HuH-7 (cell line): ENCODE measurements at places on chromosomes 7 and 10.

GRCh38 chr7:148146346-148146745, 444.2 kb upstream of the C7orf33 start:
- DNase-seq, result no peak

- DNase-seq, result peak; percentile 94
Measured at GRCh38 chr7:29563590-29564495, at the start of gene PRR15. PRR15 (plus strand) TSS chr7:29563835; CDS start chr7:29566330, 2,495 bp downstream.

- no peak for DNase-seq
Measured at GRCh38 chr10:84798312-84798711, 469.9 kb downstream of the CCSER2 start.

- no peak for DNase-seq
Measured at GRCh38 chr7:93165447-93165846, 17.3 kb upstream of the SAMD9L start.

GRCh38 chr7:107711301-107711700, 32.6 kb upstream of the CBLL1 start:
- no peak for DNase-seq

- no peak for DNase-seq
Measured at GRCh38 chr10:61892961-61893360, 8.5 kb upstream of the ARID5B start.

DNA sequence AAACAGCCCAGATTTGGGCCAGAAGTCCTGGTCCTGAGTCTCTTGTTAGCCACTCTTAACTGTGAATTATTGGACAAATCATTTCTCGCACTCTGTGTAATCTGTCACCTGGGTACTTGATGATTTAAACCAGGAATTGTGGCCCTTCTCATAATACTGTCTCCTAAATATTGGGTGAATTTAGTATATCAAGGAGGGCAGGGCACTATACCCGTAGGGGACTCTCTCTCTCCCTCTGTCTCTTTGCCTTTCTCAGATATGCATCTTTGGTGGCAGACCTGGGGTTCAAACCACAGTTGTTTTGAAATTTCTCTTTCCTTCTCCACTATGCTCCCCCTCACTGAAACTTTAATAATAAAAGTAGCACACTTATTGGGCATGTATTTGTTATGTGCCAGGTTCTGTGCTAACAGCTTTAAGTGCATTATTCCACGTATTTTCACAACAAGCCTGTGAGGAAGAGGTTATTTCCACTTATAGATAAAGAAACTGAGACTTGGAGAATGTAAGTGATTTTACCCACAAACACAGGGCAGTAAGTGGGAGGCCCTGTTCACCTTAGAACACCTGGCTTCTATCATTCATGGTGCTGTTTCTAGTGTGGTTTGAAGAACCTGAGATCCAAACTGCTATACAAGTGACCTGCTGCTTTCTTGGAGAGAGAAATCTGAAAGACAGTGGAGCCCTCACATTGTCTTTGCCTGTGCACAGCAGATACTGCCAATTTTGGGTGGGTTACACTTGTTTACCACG, 11.8 kb downstream of the FAS start:
- no peak for DNase-seq

DNA sequence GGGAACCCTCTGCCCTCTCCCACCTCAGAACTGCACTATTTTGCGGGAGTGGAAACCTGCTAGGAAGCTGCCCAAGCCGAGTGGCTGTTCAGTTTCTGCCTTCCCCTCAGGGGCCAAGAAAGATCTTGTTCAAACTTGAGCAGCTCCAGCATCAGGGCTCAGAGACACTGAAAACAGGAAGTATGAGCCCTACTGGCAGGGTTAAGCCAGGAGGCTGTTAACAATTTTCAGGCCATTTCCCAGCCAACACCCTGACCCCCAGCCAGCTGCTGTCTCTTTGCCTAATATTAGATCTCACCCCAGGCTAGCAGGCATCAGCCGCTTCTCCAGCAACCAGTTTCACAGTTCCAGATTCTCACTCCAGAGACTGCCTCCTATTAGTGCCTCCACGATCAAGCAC, 9.2 kb downstream of the PLAU start:
- no peak for DNase-seq

DNA sequence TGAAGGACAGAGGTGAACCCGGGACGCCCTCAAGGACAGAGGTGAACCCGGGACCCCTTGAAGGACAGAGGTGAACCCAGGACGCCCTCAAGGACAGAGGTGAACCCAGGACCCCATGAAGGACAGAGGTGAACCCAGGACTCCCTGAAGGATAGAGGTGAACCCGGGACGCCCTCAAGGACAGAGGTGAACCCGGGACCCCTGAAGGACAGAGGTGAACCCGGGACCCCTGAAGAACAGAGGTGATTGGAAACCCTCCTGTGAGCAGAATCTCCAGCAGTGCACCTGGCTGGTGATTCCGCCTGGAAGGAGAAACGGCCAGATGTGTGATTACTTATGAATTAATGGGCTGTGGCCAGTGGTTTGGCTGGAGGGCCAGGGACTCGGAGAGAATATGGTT, 272.3 kb downstream of the PTPRN2 start:
- DNase-seq, result no peak

- DNase-seq, result no peak
Measured at GRCh38 chr7:35552691-35553090, 142.2 kb downstream of the HERPUD2 start.

- peak; percentile 36 for DNase-seq
Measured at GRCh38 chr7:50641442-50642405, 76.5 kb upstream of the DDC start.
